CD4-positive, alpha-beta T cell treated with Interleukin-6 at 100 ng/mL for 8 hours (primary cell): ENCODE measurements at places on chromosomes 4 and X.

DNA sequence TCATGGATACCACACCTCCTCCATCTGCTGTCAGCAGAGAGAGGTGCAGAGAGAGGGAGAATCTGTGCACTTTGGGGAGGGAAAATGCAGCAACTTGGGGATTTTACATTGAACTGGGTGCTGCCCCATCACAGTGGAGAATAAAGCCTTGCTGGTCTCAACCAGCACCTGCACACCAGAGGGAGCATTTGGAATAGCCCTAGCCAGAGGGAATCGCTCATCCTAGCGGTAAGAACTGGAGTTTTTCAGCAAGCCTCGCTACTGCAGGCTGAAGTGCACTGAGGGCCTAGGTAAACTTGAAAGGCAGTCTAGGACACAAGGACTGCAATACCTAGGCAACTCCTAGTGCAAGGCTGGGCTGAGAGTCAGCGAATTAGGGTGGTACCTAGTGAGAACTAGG is 148.7 kb downstream of the KDR start:
- DNase-seq, result no peak

- no peak for DNase-seq
Measured at GRCh38 chr4:161696944-161697343, 466.9 kb downstream of the FSTL5 start.

DNA sequence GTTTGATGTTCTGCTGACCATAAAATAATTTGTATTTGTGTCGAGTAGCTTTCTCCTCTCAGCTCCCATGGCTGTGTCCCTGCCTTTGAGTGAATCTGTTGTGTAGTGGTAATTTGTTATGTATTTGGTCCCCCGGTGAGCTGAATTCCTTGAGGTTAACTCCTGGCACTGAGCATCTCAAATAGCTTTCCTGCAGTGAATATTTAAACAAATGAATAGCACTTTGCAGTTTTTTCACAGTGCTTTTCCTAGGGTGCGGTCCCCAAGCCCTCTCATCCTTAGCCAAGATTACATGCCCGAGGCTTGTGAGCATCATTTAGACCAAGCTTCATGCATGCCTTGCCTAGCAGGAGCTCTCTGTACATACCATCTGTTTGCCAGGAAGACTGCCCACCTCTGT is 74.2 kb downstream of the CLDN34 start:
- no peak for DNase-seq

- no peak for DNase-seq
Measured at GRCh38 chr4:155972098-155972497, 18.4 kb upstream of the CTSO start.

DNA sequence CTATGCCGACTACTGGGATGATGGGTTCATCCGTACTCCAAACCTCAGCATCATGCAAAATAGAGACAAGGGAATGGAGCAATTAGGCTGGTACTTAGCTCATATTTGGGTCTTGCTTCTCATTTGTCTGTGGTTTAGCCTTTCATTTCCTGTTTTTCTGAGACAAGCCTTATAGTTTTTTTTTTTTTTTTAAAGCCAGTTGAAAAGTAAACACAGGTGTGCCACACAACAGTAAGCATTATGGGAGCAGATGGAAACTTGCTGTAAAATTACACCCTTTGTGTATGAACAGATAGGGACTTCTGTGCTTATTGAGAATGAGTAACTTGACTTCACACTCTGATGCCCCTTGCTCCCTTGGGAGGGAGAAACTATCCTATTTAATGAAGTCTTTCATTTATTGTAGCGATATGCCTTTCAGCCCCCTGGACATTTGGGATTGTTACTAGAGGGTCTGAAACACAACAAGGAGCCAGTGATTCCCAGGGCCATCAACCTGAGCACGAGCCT is 13.7 kb downstream of the RASSF6 start:
- no peak for DNase-seq

DNA sequence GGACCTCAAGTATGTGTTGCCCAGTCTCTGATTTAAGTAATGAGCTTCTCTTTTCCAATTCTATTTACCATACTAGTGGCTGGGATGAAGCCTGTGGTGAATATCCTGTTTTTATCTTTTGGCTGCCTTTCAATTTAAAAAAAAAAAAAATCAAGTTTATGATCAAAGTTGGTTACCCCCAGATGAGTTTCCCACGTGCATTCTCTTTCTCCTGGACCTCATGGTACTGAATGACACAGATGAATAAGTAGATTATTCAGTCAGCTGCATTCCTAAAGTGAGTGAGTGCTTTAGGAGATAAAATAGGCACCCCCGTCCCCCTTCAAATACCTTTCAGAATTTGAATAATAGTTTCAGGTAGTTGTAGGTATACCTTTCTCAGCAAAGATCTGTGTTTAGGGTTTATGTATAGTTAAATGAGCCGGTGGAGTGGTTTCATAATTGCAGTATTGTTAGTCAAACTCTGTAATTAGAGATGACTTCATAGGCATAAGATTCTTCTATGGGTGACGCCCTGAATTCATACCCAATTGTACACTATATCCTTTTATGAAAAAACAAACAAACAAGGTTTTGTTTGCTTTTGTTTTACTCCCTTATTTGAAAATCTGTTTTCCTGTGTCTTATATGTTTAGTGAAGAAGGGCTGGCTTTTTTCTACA is 41.9 kb downstream of the PLS3 start:
- DNase-seq, result no peak

DNA sequence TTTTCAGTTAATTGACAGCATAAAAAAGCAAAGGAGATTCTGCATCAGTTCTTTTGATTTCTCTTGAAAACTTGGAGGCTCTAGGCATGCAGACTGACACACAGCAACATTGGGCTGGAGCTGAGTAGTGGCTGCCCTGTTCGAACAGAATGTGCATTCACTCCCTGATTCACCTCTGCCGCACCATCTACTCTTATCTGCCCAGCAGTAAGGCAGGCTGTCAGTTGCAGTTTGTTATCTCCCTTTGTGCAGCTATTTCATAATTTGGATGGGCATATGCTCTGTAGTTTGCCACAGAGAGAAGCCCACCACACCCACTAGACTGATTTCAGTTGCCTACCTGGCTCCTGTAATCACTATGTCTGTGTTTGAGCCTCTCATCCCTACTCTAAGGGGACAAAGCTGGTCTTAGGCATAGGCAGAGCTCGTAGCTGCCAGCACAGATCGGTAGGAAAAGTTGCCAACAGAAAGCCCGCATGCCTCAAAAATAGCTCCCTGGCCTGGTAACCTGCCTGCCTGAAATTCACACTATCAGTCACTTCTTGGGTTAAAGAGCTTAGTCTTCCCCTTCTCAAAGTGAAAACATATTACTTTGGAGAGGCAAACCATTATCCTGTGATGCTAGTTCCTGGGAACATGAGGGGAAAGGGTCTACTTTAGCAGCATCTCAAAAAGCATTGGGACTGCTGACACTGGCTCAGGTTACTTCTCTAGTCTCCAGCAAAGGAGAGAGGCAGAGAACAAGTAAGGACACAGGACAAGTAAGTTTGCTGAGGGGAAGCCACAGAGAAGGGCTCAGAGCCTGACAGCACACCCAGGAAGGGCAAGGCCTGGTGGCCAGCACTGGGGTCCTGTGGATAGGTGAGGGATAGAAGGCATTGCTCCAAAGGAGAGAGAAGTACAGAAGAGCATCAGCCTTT is 75.9 kb upstream of the TMEM164 start:
- no peak for DNase-seq

DNA sequence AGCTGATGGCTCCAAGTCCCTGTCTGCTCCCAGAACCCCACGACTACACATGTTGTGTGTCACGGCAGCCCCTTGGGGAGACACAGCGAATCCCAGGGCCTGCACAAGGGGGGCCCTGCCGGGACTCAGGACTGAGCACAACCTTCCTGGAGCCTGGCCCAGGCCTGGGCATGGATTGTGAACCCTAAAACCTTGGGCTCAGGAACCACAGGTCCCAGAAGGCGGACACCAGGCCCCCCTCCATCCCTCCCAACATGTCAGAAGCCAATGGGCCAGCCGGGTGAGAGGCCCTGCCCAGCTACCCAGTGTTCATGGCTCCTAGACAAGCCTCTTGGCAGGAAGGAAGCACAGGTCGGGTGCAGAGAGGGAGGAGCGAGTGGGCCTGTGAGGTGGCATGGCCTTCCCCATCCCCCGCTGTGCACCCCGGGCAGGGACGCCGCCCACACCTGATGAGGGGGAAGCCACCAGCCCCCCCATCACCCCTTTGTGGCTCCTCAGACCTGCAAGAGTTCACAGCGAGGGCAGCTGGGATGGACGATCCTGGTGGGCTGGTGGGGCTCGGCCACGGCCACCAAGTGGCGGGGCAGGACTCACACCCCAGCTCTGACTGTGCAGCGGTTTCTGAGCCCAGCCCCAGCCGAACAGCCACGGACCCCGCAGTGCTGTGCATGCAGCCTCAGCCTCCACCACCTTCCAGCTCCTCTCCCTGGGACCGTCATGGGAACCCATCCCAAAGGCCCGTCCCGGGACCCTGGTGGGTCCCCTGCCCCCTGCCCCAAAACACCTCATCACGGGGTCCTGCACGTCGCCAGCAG is 3.7 kb downstream of the PDE6B start:
- DNase-seq, result no peak

GRCh38 chr4:3210467-3210866 is 38.5 kb upstream of the MSANTD1 start:
- no peak for DNase-seq

- no peak for DNase-seq
Measured at GRCh38 chrX:103573202-103573601, 12.1 kb upstream of the TCEAL4 start.

DNA sequence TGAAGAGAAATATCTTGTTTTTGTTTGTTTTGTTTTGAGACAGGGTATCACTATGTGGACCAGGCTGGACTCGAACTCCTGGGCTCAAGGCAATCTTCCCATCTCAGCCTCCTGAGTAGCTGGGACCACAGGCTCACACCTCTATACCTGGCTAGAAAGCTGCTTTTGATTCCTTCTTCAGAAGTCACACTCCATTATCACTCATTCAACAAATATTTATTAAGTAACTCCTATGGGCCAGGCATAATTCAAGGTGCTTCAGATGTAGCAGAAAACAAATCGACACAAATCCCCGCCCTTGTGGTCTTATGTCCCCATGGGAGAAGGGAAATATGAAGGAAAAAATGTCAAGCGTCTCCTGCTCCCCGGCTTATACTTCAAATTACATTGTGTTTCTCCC is 72.6 kb upstream of the DHX15 start:
- DNase-seq, result no peak

GRCh38 chr4:23135792-23136645 is 443.3 kb downstream of the GBA3 start:
- DNase-seq, result no peak

GRCh38 chrX:13044441-13044840 is at the start of gene FAM9C:
Gene FAM9C, minus strand, starts transcription at chrX:13044620. Its CDS starts 831 bp downstream, at chrX:13043789.
- DNase-seq, result no peak

DNA sequence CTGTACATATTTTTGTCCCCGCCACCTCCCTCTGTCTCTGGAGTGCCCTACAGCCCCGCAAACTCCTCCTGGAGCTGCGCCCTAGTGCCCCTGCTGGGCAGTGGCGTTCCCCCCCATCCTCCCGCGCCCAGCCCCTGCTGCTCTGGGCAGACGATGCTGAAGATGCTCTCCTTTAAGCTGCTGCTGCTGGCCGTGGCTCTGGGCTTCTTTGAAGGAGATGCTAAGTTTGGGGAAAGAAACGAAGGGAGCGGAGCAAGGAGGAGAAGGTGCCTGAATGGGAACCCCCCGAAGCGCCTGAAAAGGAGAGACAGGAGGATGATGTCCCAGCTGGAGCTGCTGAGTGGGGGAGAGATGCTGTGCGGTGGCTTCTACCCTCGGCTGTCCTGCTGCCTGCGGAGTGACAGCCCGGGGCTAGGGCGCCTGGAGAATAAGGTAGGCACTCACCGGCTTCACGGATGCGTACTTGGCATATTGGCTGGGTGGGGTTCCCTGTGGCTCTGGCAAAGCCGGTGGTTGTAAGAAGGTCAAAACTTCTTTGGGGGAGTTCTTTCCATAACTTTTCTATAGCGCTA is 653 bp downstream of the HHIP start:
- DNase-seq, result no peak

DNA sequence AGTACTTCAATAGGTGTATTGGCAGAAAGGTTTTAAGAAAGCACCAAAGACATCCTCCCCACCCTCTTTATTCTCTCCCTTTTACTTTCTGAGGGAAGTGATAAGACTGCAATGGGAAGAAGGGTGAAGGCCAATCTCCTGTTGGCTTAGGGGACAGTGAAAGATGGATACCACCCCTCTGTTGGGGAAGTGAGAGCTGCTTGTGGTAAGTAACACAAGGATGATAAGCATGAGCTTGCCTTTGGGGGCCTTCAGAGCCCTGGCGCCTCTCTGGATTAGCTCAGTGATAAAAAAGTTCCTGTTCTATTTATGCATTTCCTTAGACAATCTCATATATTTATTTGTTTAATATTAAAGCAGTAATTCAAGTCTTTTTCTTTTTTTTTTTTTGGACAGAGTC is 5.2 kb upstream of the KLF8 start:
- DNase-seq, result no peak

- DNase-seq, result no peak
Measured at GRCh38 chr4:10816571-10816970, 132.0 kb upstream of the CLNK start.

DNA sequence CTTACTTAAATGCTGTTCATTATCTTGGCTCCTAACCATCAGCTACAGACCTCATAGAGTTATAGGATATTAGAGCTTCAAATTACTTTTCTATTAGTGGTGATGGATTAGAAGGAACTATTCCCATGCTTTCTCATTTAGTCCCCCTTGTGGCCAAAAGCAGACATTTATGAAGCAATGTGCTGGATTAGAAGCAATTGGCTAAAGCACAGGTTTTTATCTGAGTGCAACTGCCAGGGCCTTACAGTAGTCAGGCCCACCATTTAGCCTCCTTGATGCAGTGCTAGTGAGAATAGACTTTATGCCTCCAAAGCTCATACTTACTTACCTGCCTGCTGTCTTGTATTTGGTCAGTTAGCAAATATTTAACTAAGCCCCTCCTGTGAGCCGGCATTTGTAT is 93.0 kb downstream of the TSPAN7 start:
- no peak for DNase-seq

DNA sequence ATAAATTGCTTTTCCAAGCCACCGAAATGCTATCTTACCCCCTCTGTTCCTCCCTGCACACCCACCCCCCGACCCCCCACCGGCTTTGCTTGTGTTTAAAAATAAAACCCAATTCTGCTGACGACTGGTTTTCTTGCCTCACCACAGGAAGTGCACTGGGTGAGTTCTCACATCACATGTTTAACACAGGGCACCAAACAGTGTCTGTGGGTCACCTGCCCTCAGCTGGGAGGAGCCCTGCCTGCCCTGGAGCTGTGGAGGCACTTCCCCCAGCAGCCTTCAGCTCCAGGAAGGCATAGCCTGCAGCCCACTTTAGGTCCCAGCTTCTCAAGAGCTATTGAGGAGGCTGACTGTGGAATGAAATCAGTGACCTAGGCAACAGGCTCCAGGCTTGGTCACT is 8.8 kb downstream of the TMEM255A start:
- peak; percentile 54 for DNase-seq

GRCh38 chr4:17018013-17018412 is 119.6 kb upstream of the LDB2 start:
- DNase-seq, result no peak

GRCh38 chr4:19531906-19532848 is 719.5 kb upstream of the SLIT2 start:
- DNase-seq, result no peak

- DNase-seq, result no peak
Measured at GRCh38 chr4:152949930-152950329, 13.8 kb downstream of the FHDC1 start.

- DNase-seq, result no peak
Measured at GRCh38 chrX:114332766-114333165, 251.1 kb upstream of the HTR2C start.

GRCh38 chrX:153609917-153610835 is 11.2 kb upstream of the CCNQ start:
- peak; percentile 77 for DNase-seq
